CD4-positive, alpha-beta T cell treated with Interleukin-10 for 1 hour (primary cell): ENCODE measurements at places on chromosomes 4 and X.

DNA sequence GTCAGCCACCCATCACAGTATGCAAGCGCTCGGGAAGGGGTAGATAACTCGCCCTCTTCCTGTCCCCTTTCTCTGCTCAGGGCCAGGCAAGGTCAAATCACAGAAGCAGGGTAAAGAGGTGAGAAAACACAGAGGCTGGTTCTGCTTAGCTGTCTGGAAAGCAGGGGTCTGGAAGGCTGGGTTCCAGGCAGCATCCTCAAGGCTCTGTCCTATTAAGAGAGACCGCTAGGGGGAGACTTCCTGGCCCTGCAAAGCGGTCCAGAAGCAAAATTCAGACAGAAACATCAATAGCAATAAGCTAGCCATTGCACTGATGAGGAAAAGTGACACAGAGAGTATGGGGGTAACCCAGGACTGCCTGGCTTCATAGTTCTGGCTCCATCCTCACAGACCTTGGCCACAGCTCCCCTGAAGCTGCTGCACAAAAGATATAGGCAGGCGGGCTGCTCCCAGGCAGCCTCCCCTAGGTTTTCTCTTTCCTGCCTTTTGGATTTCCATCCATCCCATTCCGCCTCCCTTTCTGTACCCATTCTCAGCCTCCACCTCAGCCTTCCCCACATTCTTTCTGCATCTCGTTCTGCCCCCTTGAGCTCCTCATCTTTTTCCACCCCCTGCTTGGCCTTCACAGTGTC is 308.5 kb downstream of the EVC2 start:
- no peak for DNase-seq

- no peak for DNase-seq
Measured at GRCh38 chr4:137647375-137647774, 115.1 kb upstream of the PCDH18 start.

GRCh38 chrX:93791304-93791703 is 117.3 kb downstream of the FAM133A start:
- no peak for DNase-seq

DNA sequence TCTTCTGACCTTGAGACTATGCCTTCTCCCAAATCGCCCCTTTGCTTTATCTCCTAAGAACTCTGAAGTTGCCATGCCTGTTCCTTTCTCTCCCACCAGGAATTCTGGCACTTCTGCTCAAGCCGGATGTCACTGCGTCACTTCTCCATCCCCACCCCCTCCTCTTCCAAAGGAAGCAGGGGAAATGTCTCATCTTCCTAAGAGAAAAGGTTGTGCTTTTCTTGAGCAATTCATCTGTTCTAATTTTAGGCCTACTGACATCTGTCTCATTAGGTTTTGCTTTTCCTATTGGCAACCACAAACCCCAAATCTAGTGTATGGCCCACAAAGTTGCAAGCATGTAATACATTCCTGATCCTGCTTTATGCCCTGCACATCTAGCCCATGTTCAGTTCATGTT is 163.1 kb upstream of the PLAC1 start:
- DNase-seq: no peak

- no peak for DNase-seq
Measured at GRCh38 chr4:46450556-46450955, 60.6 kb upstream of the GABRA2 start.

GRCh38 chr4:23213198-23213597 is 520.5 kb downstream of the GBA3 start:
- DNase-seq: no peak

GRCh38 chr4:184100297-184100885 is 117.3 kb downstream of the ENPP6 start:
- no peak for DNase-seq

DNA sequence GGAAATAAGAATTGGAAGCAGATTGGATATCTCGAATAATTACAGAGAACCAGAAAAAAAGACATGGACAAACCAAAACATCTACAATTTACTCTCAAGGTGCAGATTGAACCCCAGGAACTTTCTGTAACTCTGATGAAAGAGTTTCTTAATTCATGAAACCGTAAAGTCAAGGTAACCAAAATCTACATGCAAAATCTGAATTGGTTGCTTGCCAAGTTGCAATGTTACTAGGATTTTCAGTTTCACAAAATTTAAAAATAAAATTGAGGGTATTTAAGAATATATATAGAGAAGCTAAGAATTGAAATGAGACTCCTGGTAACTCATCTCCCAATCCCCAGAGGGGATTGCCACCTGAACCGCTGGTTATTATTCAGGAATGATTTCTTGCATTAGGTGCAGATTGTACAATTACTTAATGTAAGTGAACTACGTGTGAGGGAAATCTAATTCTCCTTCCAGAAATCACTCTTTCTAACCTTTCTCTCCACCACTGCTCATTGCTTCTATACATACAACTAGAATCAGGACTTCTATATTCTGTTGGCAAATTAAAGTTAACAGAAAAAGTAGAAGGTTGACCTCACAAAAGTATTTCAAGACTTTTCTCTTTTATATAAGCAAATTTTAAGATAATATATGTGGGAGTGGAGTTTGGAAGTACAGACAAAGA is 221.5 kb upstream of the NDST4 start:
- no peak for DNase-seq

DNA sequence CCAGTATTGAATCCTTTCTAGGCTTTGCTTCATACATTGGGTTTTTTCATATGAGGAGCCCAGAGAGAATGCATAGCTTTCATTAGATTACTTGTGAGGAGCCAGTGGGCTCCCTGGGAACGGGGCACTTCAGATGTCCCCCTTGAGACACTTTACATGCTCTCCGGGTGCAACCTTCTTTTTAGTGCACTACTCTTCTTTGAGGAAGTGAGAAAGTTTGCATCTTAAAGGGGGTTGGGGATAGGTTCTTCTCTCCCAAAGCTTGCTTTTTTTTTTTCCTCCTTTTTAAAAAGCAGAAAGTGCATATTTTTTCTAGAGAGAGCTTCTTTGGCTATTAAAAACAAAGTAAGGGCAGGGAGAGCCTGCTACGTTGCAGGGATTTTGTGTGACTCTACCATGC is 4.3 kb downstream of the HADH start:
- DNase-seq: no peak

GRCh38 chr4:26806331-26806730 is 54.3 kb upstream of the STIM2 start:
- DNase-seq: no peak

DNA sequence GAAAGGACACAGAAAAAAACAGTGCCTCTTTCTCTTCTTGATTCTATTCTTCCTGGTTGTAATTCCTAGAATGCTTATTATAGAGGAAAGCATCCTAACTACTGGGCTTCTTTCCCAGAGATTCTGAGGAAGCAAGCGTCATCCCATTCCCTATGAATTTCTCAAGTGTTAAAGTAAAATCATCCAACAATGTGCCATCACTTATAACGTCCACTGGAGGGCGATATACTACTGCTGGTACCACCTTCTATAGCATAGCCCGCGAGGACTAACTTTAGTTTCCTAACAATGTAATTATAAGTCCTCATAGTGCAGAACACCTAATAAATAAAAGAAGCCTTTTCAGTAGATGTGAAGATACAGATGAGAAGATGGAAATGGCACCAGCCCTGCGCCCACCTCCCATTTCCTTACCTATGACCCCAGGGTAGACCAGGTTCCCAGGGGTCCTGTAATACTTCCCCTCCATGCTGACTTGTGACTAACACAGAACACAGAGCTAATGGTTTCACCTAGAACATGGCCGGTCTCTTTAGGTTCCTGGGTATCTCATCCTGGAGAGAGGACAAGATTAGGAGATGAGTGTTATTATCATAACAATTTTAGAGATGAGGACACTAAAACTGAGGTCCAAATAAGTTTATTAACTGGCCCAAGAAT is 4.2 kb downstream of the CENPVL3 start:
- DNase-seq: peak; percentile 24

DNA sequence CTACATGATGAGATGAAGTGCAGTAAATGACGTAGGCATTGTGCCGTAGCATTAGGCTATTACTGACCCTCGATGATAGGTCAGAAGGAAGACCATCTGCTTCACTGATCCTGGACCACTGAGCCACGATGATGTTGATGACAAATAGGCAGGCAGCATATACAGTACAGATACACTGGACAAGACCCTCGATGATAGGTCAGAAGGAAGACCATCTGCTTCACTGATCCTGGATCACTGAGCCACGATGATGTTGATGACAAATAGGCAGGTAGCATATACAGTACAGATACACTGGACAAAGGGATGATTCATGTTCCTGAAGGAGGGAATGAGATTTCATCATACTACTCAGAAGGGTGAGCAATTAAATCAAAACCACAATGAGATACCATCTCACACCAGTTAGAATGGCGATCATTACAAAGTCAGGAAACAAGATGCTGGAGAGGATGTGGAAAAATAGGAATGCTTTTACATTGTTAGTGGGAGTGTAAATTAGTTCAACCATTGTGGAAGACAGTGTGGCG is 50.9 kb downstream of the BEND4 start:
- no peak for DNase-seq

DNA sequence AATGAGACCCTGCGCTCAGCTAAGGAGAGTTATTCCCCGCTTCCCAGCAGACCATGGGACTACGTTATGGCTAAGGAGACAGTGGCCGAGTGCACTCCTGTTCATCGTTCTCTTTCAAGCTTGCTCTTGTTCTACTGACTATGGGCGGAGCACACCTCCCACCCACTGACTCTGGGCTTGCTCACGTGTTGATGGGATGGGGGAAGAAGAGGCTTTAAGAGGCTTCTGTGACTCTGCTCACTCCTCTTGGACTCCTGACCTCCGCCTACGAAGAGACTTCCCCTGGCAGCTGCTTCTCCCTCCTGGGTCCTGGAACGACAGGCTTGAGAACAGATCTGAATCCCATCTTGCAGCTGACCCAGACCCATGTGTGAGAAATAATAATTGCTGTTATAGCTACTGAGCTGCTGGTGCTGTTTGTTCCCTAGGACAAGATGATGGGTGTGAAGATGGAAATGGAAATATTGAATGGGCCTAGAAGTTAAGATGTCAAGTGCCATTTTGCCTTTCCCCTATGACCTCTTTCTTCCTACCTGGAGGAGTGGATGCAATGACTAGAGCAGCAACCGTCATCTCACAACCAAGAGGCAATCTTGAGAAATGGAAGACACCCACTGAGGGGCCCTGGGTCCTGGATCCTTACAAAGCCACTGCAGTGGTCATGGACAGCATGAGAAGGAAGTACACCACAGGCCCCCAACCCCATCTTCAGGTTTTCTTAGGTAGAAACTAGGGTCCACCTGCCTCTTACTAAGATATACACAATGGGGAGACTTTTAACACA is 38.7 kb upstream of the IRAK1 start:
- DNase-seq: no peak

GRCh38 chr4:1082215-1083182 is 30.9 kb downstream of the RNF212 start:
- no peak for DNase-seq

- DNase-seq: no peak
Measured at GRCh38 chr4:148091896-148092295, 350.3 kb downstream of the NR3C2 start.

- DNase-seq: no peak
Measured at GRCh38 chrX:85828771-85829170, 218.6 kb downstream of the CHM start.

GRCh38 chrX:138986866-138987265 is 275.3 kb upstream of the FGF13 start:
- DNase-seq: no peak

DNA sequence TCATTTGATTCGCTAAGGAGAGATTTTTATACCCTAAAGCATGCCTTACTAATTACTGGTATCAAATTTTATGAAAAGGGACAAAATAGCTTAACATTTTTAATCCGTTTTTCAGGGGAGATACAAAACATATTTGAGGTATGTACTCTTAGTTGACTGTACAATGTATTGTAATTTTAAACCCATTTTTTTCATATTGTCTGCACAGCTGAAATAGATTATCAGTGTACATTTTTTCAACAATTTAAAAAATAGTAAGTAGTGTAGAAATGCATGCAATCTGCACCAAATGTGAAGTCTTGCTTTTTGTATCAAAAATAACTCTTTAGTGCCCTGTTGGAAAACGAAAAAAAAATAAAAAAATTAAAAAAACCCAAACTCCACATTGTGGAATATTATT is 82.2 kb downstream of the TENM3 start:
- no peak for DNase-seq

DNA sequence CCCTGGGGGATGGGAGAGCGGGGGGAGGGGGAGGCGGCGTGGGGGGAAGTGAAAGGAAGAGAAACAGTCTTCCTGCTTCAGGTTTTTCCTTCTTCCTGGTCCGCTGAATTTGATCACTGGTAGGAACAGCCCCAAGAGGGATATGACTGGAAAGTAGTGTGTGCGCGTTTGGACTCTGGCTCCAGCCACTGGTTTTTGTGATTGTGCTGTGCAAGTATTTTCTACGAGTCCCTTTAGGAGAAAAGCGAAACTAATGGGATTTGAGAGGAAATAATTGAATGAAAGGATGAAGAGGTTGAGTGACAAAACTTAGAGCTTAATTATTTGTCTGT is 836 bp downstream of the PRRG1 start:
- no peak for DNase-seq

DNA sequence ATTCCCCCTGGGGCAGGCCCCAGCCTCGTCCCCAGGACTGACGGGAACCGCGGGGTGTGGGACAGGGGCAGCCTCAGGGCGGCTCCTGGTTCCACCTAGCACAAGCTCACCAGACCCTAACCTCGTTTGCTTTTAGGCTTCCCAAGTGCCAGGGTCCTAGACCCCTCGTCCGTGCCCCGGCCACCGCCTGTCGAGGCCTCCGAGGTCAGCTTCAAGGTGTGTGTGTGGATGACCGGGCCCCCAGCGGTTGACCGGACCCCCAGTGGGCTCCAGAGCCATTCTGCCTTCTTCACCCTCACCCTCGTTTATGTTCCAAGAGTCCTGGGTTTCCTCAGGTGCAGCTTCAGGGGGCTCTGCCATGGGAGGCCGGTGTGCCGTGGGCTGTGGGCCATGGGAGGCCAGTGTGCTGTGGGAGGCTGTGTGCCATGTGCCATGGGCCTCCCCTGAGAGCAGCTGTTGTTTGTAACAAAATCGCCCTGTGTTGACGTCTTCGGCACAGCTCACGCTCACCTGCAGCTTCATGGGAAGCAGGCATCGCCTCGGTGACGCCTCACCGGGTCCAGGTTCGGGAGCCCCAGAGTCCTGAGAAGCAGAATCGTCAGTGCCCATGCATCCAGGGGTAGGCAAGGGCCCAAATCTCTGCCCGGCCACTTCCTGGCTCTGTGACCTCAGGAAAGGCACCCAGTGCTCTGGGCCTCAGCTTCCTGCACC is 43.0 kb upstream of the HMX1 start:
- DNase-seq: no peak

GRCh38 chr4:53986062-53986461 is 78.3 kb downstream of the CHIC2 start:
- DNase-seq: no peak

- no peak for DNase-seq
Measured at GRCh38 chr4:181225616-181226261, 1017.5 kb upstream of the TENM3 start.

DNA sequence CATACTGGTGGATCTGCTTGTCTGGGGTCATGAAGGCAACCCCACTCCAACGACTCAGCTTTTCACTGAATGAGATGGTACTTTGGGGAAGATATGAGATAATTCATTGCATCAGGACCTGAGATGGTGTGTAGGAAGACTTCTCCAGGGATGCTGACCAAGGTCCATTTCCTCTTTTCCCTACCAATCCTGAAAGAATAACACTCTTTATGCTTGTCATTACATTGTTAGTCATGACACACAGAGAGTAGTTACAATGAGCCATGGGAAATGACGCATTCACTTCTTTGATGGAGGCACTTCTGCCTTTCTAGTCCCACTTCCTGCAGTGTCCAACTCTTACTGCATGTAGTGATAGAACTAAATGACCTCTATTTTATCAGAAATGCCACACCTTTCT is 58.6 kb downstream of the AREG start:
- DNase-seq: no peak
